ENCODE measurements at places on chromosomes 11 and 22. TPM values are rescaled to one million over a fixed set of nuclear protein-coding genes. Genes with fewer than 3 reads are reported as not detected.

DNA sequence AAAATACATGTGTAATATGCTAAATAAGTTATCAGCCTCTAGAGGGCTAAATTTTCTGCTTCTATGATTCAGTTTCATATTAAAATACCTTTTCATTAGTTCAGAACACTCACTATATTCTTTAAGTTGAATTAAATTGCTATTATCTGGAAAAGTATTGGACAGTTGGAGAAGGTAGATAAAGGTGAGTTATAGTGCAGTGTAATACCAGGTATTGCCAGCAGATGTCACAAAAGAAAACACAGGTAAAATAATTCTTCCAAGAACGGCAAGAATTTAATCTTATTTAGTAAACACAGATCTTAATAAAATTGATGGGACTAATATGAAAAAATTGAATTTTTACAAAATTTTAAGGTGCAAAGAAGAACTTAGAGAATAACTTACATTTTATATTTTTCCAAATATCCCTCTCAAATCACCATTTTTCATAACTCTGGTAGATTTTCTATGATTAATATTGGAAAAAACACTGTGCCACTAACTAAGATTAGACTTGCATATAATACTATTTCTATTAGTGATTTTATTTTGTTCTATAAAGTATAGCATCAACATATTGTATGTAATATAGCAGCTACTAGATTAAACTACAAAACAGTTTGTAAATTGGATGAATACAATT, 1.7 kb upstream of the LRRC4C start:
- peaks cover 23% of the 10 kb centered on the region for H3K27me3 ChIP-seq
- no peak overlapping the region for H3K27ac ChIP-seq
- H3K36me3 ChIP-seq = no peaks in the 10 kb centered on the region
- no peaks in the 10 kb centered on the region for H3K4me1 ChIP-seq
- H3K4me3 ChIP-seq = no peak overlapping the region
- peak; percentile 50 for DNase-seq

- no peak for DNase-seq
- H3K4me1 ChIP-seq = peaks cover 50% of the 10 kb centered on the region
- no peak overlapping the region for H3K4me3 ChIP-seq
- no peak overlapping the region for H3K27ac ChIP-seq
- H3K27me3 ChIP-seq = no peaks in the 10 kb centered on the region
- no peaks in the 10 kb centered on the region for H3K36me3 ChIP-seq
Observed at GRCh38 chr11:36313750-36314433, 17.8 kb downstream of the PRR5L start.

GRCh38 chr22:19398206-19398605, 33.3 kb downstream of the HIRA start:
- H3K4me1 ChIP-seq = no peaks in the 10 kb centered on the region
- H3K36me3 ChIP-seq = peaks cover 10% of the 10 kb centered on the region
- no peak for DNase-seq
- H3K4me3 ChIP-seq = no peak overlapping the region
- no peaks in the 10 kb centered on the region for H3K27me3 ChIP-seq
- no peak overlapping the region for H3K27ac ChIP-seq

DNA sequence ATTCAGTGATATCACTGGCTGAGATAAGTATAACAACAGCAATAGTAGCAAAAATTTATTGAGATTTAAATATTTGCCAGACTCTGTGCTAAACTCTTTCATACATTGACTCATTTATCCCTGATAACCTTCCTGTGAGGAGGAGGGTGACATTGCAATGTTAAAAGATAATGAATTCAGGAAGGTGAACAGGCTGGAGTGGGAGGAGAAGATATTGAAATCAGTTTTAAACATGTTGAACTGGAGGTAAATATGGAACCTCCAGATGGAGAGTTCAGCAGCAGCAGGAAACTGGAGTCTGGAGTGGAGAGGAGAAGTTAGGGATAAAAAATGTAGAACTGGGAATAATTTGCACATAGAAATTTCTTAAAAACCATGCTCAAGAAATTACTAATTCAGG, 142.0 kb upstream of the FAT3 start:
- H3K27me3 ChIP-seq = no peaks in the 10 kb centered on the region
- no peaks in the 10 kb centered on the region for H3K4me1 ChIP-seq
- no peak overlapping the region for H3K27ac ChIP-seq
- H3K4me3 ChIP-seq = no peak overlapping the region

DNA sequence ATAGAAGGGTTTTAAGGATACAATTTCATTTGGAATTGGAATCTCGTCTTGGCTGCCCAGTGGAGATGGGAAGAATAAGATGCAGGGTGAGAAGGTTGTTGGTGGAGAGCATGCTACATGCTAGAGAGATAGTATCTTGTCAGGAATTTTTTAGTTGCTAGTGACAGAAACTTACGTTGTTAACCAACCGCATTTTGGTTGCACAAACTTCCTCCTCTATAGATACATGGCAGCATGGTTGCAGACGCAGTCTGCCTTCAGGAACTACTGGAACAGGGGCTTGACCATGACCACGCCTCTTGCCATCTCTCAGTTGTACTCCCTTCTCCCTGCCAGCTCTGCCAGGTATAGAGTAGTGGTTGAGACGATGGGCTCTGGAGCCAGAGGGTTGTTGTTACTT, 13.5 kb upstream of the CCDC90B start:
- H3K27me3 ChIP-seq = no peaks in the 10 kb centered on the region
- no peak overlapping the region for H3K27ac ChIP-seq
- no peaks in the 10 kb centered on the region for H3K36me3 ChIP-seq
- DNase-seq = no peak

GRCh38 chr11:69971741-69972140, 106.4 kb upstream of the ANO1 start:
- no peaks in the 10 kb centered on the region for H3K27me3 ChIP-seq
- H3K4me3 ChIP-seq = no peak overlapping the region
- peaks cover 7% of the 10 kb centered on the region for H3K4me1 ChIP-seq
- H3K36me3 ChIP-seq = no peaks in the 10 kb centered on the region
- no peak for DNase-seq
- H3K27ac ChIP-seq = no peak overlapping the region

DNA sequence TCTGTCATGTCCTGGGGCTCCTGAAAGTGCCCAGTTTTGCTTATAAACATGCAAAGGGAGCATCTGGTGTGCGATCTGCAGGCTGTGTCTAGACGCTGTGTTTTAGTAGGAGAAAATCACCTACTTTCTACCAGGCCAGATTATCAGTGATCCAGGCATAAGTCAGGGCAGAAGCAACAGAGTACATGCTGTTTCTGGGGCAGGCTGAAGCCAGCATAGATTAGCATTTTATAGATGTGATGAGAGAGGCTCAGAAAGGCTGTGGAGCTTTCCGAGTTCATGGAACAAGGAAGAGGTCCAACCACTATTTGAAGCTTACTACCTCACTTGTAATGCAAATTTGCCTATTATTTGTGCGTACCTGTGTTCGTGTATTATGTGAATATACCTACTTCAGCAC, 1208.4 kb upstream of the TENM4 start:
- H3K4me1 ChIP-seq = no peaks in the 10 kb centered on the region
- no peak for DNase-seq
- no peak overlapping the region for H3K27ac ChIP-seq
- no peak overlapping the region for H3K4me3 ChIP-seq
- H3K36me3 ChIP-seq = no peaks in the 10 kb centered on the region

DNA sequence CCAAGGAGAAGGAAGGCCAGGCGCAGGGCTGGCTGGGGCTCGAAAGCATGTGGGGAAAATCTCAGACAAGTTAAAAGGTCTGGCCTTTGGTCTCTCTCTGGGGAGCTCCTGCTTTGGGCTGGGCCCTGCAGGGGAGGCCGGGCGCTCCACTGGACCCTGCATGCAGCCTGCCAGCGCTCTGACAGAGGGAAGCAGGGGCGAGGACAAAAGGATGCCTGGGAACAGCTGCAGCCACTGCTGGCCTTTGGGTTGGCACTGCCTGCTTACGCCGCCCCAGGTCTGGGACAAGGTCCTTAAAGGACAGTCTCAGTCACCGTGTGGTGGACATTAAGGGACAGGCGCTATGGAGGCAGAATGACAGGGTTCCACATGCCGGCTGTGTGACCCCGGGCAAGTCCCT, 56.4 kb upstream of the TTLL12 start:
- H3K27me3 ChIP-seq = no peaks in the 10 kb centered on the region
- no peak overlapping the region for H3K4me3 ChIP-seq
- H3K27ac ChIP-seq = no peak overlapping the region
- H3K36me3 ChIP-seq = no peaks in the 10 kb centered on the region
- no peaks in the 10 kb centered on the region for H3K4me1 ChIP-seq

DNA sequence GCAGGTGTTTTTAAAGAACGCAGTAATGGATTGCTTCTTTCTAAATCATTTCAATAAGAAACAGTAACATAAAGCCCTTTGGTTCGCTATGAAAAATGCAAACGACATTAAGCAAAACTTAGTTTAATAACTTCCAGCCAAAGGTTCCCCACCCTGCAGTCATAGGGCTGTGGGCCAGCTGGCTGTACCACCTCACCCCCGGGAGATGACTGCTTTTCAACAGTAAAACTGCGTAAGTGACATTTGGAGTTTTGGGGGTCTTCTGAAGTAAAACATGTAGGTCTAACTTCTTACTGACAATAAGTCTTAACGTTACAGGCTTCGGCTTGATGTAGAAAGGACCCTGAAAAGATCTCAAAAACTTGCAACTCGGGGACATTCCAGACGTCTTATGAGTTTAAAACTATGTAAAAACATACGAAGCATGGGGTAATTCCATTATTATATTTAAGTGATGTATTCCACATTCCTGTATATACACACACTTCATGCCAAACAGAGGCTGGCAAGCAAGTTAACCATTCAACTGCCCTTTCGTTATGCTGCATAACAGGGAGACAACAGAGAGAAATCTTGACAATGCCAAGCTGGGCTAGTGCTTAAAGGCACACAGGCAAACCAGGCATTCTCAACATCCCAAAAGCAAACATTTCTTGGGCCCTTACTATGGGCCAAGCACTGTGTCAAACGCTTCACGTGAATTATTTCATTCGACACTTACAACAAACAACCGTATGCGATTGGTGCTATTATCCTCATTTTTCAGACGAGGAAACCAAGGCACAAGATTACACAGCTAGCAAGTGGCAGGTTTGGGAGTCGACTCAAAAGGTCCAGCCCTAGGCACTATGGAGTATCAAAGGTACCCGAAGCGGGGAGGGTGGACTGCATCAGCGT, 1.2 kb downstream of the MRTFA start:
- no peak for DNase-seq
- H3K27me3 ChIP-seq = no peaks in the 10 kb centered on the region
- no peak overlapping the region for H3K27ac ChIP-seq
- H3K4me1 ChIP-seq = peaks cover 20% of the 10 kb centered on the region

- no peak overlapping the region for H3K4me3 ChIP-seq
- no peaks in the 10 kb centered on the region for H3K4me1 ChIP-seq
- no peaks in the 10 kb centered on the region for H3K27me3 ChIP-seq
- no peak for DNase-seq
- H3K36me3 ChIP-seq = no peaks in the 10 kb centered on the region
Observed at GRCh38 chr11:33585586-33586209, 114.9 kb downstream of the C11orf91 start.

GRCh38 chr11:67694875-67695555, 20.6 kb upstream of the ALDH3B2 start:
- no peaks in the 10 kb centered on the region for H3K36me3 ChIP-seq
- no peak overlapping the region for H3K27ac ChIP-seq
- H3K27me3 ChIP-seq = no peaks in the 10 kb centered on the region
- H3K4me1 ChIP-seq = peaks cover 10% of the 10 kb centered on the region
- H3K4me3 ChIP-seq = peak overlapping the region; percentile 45

- H3K36me3 ChIP-seq = peaks cover 4% of the 10 kb centered on the region
- DNase-seq = peak; percentile 60
- no peaks in the 10 kb centered on the region for H3K27me3 ChIP-seq
- H3K4me3 ChIP-seq = no peak overlapping the region
- H3K27ac ChIP-seq = peak overlapping the region; percentile 69
Observed at GRCh38 chr11:20097319-20098221, 62.7 kb downstream of the DBX1 start.

DNA sequence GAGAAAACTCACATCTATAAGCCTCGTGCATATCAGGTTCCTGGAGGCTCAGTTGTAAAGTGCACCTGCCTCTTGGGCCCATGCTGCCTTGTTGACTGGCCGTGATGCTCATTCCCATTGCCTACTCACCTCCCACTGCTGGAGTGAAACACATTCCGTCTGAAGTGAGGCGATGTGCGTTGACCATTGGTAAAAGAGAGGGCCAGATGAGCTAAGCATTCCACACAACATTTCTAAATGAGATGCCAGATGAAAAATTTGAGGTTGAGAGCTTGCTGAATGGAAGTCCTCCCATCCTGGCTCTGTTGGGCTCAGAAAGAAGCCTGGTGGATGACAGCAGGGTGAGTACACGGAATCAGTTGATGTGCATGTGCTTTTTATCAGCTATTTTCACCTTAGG, 8.6 kb upstream of the ADAMTS15 start:
- H3K27me3 ChIP-seq = no peaks in the 10 kb centered on the region
- H3K27ac ChIP-seq = no peak overlapping the region
- no peaks in the 10 kb centered on the region for H3K36me3 ChIP-seq
- H3K4me3 ChIP-seq = no peak overlapping the region
- H3K4me1 ChIP-seq = peaks cover 16% of the 10 kb centered on the region
- DNase-seq = no peak

- H3K36me3 ChIP-seq = no peaks in the 10 kb centered on the region
- H3K4me3 ChIP-seq = no peak overlapping the region
- H3K27ac ChIP-seq = no peak overlapping the region
- H3K4me1 ChIP-seq = peaks cover 6% of the 10 kb centered on the region
Observed at GRCh38 chr11:11230802-11231562, 122.1 kb downstream of the CSNK2A3 start.

DNA sequence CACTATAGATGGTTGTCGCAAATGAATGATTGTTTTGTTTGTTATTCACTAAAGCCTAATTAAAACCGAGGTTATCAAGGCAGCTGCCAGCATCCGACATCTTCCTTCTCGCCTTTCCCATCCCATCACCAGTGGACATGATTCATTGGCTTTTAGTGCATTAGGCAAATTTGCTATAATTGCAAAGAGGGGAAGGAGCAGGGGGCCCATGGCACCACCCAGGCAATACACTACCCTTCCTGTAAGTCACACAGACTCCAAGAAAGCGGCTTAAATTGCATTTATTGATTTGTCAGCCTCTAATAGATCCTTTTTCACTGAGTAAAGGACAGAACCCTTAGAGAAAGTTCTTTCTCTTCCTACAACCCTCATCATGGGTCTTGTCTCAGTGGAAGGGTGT, 169.2 kb upstream of the NCAM1 start:
- DNase-seq = no peak
- no peak overlapping the region for H3K4me3 ChIP-seq
- peaks cover 17% of the 10 kb centered on the region for H3K27me3 ChIP-seq

GRCh38 chr11:105081412-105082150, 36.4 kb upstream of the CARD16 start:
- no peaks in the 10 kb centered on the region for H3K4me1 ChIP-seq
- no peak overlapping the region for H3K27ac ChIP-seq
- H3K27me3 ChIP-seq = no peaks in the 10 kb centered on the region
- DNase-seq = no peak
- no peak overlapping the region for H3K4me3 ChIP-seq

- no peaks in the 10 kb centered on the region for H3K4me1 ChIP-seq
- no peak overlapping the region for H3K27ac ChIP-seq
- DNase-seq = no peak
- no peaks in the 10 kb centered on the region for H3K36me3 ChIP-seq
Observed at GRCh38 chr11:85257837-85258236, 369.3 kb downstream of the DLG2 start.

Gene CHEK2
- total RNA-seq = 21.0 TPM

Gene TYMP
- total RNA-seq = 21.8 TPM

Gene CAPN5
- total RNA-seq = 6.3 TPM

Gene RNF26
- total RNA-seq = 34.5 TPM

Gene TMEM86A
- total RNA-seq = 1.6 TPM

Gene BEST1
- total RNA-seq = not detected

Gene UBQLN3
- total RNA-seq = not detected

Gene CREB3L1
- total RNA-seq = 1.1 TPM

Gene TENM4
- total RNA-seq = 37.1 TPM

Gene SCN4B
- not detected for total RNA-seq

Gene FOXRED2
- 5.5 TPM for total RNA-seq

Gene TRIM29
- total RNA-seq = 31.8 TPM

Gene MS4A2
- total RNA-seq = not detected

Gene MUC6
- 0.18 TPM for total RNA-seq
